ENCODE measurements at places on chromosomes 3 and 15.

DNA sequence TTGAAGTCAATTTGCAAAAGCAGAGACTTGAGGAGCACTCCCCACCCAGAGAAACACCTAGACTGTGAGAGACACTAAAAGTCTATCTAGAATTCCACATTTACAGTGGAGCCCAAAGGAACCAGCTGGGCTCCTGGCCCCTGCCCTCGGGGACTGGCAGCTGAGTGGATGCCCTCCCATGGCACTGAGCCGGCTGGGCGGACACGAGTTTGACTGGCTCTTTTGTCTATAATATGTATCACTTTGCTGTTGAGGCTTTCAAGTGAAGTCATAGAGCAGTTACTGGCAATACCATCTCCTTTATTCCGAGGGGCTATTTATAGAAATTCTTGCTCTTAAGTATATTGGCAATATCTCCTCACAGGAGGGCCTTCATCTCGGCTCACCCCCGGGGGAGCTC is 65.8 kb upstream of the TNFAIP8L3 start:
- DNase-seq = no peak

- DNase-seq = no peak
These were observed 7.6 kb downstream of the SCG3 start for GRCh38 chr15:51688863-51689262.

- DNase-seq = no peak
These were observed 470.2 kb upstream of the PROK2 start for GRCh38 chr3:72255191-72255590.

DNA sequence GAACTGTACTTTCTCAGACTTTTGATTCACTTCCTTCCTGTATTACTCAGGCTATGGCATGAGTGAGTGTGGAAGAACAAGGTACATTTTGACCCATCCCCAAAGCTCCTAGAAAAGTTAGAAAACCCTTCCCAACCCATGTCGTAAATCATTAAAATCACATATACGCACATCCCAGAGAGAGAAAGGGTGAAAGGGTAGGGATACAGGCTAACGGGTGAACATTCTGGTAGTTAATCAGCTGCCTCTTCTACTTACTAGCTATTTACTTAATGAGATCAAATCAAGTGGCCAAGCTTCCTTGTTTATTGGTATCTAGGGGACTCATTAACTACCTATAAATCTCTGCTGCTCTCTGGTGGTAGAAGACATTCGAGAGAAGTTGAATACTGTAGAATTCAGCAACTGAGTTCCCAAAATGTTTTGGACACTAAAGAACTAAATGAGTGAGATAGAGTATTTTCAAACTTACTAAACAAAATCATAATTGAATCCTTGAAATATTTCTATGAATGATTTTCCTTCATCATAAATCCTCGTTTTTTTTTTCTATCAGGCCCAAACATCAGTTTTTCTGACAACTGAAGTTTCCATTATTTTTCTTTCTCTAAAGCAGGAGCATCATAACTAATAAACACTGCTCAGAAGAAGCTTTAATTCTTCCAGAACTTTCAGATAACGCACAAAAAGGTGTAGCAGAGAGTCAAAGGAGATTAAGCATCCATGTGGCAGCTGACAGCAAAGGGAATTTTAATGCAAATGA is 124.2 kb downstream of the IMPG2 start:
- DNase-seq = peak; percentile 1

DNA sequence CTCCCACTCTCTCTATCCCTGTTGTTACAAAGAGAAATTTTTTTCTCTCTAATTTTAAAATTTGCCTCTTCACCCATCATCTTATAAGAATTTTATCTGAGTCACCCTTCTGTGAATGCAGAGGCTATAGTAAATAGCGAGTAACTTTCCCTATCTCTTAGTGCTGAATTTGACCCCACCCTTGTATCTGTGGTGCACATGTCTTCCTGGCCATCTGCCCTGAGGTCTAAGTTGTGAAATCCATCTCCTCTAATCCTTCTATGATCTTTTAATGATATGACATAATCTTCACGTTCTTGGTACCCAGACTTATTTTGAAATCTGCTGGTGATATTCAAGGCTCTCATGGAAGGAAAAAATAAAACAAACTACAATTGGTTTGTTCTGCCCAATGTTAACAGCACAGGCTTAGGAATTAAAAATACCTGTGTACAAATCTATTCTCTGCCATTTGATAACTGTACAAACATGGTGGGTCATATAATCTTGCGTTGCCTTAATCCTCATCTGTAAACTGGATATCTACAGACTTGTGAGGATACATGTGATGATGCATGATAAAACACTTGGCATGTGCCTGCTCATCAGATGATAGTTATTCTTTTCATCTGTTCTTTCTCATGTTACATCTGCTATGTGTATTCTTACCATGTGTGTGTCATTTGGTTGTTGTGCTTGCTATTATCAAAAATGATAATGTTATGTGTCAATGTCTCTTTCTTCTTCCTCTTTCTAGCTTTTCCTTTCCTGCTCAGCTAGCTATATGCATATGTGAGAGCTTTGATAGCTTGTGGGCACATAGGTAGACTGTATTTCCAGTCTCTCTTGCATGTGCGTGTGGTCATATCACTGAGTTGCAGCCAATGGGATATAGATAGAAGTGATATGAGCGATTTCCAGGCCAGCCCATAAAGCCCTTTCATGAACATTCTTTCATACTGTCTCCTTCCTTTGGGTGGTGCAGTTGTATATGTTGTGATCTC is 13.7 kb upstream of the CCR3 start:
- no peak for DNase-seq

DNA sequence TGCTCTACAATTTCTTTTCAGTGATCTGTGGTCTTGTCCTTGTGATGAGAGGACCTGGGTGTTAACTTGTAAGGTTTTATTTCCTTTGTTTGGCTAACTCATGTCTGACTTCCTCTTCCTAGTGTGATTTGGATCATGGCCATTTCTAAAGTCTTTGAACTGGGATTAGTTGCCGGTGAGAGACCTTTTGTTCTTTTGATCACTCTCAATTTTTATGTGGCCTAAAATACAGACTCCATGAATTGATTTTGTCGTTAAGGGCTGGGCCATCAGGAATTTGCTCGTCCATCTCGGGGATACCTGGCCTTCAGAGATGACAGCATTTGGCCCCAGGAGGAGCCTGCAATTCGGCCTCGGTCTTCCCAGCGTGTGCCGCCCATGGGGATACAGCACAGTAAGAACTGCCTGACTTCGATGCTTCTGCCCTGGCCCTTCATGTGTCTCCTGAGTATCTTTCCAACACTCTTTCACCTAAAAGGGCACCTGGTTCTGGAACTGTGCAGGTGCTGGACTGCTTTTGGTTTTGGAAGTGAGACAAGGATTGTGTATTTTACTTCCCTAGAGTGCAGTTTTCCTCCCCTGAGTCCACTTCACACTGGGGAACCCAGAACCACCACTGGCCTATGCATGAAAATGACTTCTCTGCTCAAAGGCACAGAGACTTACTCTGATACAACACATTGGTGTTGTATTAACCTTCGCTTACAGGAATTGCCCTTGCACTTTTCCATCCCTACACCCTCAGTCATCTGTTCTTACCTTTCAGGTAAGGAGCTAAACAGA is 13.1 kb upstream of the LRRC2 start:
- DNase-seq = no peak

DNA sequence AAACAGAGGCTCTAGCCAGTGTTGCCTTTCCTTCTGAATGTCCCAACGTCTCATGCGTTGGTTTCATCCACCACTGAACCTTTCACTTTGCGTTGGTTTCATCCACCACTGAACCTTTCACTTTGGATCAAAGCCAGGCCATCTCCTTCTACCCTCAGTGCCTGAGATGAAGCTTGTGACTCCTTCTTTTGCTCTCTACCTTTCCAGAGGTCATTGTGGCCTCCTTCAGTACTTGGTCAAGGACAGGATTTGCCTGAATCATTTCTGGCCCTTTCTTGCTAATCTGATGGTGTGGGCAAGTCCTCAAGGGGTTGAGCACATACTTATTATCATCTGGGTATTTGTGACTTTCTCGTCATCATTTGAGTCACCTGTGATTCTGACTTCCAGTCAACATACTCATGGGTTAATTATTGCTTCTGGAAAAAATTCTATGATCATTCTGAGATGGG is 50.0 kb downstream of the SELENOT start:
- no peak for DNase-seq

- no peak for DNase-seq
These were observed 6.9 kb downstream of the SUCNR1 start for GRCh38 chr3:151880416-151880690.

DNA sequence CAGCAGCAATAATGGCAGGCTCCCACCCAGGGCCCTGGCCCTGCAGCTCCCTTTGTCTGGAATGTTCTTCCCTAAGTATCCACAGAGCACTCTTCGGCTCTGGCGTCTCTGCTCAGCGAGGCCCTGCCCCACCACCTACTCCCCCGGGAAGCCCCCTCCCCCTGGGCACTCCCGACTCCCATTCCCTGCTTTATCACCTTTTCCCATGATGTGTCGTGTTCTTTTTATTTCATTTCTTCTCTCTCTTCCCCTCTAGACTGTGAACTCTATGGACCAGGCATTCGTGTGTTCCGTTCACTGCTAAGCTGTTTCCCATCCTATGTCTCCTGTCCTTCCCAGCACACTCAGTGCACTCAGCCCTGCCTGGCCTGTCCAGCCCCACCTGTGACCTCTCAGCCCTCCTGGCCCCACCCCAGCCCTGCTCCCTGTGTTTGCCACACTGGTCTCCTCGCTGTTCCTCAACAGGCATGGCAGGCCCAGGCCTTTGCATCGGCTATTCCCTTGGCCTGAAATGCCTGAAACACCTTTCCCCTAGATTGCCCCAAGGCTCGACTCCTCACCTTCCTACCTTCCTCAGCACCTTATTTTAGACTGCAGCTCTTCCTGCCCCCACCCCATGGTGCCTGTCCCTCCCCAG is 107.4 kb downstream of the TPRA1 start:
- no peak for DNase-seq
